NCI-H187 (cell line): ENCODE measurements at places on chromosomes 2 and 18.
A peak's percentile ranks its signal among the peaks of the same experiment; 100 is the strongest.

- DNase-seq: peak; percentile 49
Observed at GRCh38 chr2:25251422-25252273, 83.3 kb upstream of the POMC start.

DNA sequence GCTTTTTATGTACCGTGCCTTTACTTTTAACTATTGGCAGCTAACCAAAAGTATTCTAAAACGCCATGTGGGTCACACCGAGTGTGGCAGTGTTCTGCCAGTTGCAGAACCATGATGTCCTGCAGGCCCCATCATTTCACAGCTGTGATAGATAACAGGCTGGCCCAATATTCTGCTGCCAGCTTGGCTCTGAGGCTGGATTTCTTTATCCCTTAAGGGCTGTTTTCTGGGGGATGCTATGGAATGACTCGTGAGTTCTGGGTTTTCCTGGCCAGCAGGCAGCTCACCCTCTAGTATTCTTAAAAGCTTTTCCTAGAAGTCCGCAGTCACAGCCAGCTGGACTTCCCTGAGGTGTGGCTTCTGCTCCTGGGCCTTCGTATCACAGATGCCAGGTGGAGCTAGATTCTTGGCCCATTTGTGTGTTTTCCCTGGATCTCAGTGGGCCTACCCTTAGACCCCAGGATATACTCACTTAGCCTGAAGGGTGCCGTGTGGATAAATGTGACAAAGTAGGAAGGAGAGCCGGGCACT lies 41.0 kb downstream of the FHOD3 start:
- DNase-seq: no peak

GRCh38 chr2:16168506-16169264 lies 228.3 kb downstream of the MYCN start:
- no peak for DNase-seq

- no peak for DNase-seq
Observed at GRCh38 chr2:85353876-85354285, 447 bp downstream of the RETSAT start.

GRCh38 chr2:160299540-160299939 lies 99.5 kb upstream of the ITGB6 start:
- DNase-seq: no peak

GRCh38 chr2:112482309-112483041 lies 519 bp downstream of the TTL start:
- no peak for DNase-seq

- DNase-seq: no peak
Observed at GRCh38 chr2:2582998-2583545, 252.0 kb upstream of the MYT1L start.

DNA sequence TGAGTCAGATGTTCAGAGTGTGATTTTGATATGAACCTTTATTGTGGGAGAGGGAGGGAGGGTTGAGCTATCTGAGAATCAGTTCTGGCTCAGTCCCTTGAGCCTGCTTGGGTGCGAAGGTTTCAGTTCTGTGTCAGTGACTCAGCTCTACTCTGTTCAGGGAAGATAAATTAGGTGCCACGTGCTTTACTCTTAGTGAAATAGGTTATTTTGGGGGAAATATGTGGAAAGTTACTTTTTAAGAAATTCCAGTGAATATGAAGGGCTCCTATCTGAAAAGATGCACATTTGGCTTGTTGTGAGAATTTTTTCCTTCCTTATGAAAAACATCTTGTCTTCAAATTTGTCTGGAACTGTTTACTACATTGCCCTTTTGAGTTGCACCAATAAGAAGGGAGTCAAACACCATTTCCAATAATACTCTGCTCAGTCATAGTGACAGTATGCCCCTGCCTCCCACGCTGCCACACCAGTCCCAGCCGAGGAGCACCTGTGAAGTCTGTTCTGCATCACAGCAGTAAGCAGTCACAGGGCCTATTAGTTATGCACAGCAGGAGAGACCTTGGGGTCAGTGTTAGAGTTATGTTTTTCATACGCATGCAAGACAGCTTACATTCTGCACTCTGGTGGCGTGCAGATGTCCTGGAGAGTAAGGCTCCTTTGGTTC lies 32.8 kb upstream of the DNAH7 start:
- no peak for DNase-seq
